ENCODE measurements at places on chromosomes 6 and 20.
A peak's percentile ranks its signal among the peaks of the same experiment; 100 is the strongest.

DNA sequence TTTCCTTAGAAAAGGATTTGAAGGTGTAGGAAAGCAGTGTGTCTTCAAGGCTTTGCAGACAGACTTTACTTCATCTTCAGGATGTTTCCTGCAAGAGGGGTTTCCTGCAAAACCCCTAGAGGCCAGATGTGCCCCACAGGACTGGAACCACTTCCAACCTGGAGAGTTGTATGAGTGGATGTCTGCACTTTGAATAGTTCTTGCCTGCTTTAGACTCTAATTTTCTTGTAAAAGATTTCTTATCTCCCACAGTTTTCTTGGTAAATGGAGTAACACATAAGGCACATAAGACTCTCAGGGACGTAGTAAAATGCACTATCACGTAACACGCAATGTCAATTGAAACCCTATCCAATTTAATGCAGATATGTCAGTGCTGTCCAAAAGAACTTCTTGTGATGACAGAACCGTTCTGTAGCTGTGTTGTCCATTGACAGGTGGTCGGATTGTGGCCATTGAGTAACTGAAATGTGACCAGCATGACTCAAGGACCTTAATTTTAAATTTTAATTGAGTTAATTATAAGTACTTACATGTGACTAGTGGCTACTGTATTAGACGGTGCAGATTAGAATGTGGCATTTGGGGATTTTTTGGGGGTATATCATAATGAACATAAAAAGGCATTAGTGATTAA is 118.7 kb downstream of the JARID2 start:
- no peak for DNase-seq

- DNase-seq: no peak
These were observed 15.6 kb downstream of the RMND1 start for GRCh38 chr6:151436300-151436699.

DNA sequence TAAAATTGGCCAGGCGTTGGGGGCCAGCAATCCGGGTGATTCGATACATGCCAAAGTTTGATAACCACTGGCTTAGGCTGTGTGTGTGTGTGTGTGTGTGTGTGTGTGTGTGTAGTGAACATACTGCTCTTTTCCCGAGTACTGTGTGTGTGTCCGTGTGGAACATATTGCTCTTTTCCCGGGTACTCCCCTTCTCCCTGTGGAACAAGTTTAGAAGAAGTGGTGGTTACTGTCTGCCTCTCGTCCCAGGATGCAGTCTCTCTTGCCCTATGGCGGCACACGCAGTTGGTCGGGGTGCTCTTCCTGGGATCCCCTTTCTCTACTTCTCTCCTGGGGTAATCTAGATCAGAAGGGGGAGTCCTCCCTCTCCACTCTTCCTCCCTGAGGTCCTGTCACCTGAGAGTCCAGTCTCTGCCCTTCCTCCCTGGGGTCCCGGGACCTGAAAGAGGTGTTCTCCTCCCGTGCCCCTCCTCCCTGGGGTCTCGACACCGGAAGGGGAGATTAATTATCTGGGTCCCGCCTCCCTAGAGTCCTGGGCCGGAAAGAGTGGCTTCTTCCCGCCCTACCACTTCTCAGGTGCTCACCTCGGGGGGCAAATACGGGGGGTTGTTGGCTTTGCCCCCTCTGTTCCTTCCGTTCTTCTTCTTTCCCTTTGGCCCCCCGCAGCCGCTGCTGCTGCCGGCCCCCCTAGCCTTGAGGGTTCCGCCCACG is 516 bp downstream of the GTPBP2 start:
- peak; percentile 56 for DNase-seq

DNA sequence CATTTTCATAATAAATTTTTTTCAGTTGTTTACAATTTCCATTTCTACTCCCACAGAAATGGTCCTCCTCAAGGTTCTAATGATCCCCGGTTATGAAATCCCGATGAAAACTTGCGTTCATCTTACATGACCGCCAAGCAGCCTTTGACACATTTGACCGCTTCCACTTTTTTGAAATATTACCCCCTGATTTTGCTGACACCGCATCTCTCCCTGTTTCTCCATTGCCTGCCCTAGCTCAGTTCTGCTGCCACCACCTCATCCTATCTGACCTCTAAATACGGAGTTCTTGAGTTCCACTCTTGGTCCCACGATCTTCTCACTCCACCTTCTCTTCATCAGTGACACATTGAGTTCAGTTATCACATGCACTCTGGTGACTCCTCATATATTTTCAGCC is 74.1 kb downstream of the SLC35B3 start:
- DNase-seq: no peak

DNA sequence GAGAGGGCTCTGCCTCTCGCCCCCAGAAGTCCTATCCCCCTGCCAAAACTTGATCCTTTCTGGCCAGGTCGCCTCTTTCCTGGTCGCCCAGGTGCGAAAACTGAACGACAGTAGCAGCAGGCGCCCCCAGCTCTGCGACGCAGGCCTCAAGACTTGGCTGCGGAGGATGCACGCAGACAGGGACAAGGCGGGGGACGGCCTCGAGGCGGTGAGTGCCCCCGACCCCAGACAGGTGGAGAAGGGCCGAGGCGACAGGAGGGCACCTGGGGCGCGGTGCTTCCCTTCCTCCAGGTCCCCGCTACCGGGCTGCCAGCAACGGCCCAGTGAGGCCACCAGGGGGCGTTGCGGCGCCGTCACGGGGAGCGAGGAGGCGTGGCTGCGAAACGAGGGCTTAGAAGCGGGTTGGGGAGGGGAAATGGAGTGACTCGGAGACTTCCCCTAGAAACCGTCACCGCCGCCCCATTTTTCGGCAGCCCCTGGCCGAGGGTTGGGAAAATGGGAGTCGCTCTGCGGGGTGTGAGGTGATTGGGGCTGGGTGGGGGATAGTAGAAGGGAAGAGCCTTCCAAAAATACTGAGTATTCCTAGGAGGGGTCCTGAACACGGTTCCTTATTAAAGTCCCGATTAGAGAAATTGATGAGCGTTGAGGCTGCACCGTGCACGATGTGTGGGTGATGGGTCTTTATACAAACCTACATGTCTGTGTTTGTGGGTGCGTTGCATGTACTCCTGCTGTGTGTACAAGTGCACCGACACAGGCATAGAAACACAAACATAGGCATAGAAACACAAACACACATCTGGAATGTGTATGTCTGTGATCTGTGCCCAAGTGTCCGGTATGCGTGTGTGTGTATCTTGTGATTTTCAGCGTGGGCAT is 44.6 kb downstream of the ARHGAP40 start:
- peak; percentile 55 for DNase-seq

GRCh38 chr20:32484225-32484957 is 100.7 kb downstream of the NOL4L start:
- DNase-seq: peak; percentile 17

GRCh38 chr20:57126481-57127092 is 139.9 kb downstream of the BMP7 start:
- DNase-seq: no peak

DNA sequence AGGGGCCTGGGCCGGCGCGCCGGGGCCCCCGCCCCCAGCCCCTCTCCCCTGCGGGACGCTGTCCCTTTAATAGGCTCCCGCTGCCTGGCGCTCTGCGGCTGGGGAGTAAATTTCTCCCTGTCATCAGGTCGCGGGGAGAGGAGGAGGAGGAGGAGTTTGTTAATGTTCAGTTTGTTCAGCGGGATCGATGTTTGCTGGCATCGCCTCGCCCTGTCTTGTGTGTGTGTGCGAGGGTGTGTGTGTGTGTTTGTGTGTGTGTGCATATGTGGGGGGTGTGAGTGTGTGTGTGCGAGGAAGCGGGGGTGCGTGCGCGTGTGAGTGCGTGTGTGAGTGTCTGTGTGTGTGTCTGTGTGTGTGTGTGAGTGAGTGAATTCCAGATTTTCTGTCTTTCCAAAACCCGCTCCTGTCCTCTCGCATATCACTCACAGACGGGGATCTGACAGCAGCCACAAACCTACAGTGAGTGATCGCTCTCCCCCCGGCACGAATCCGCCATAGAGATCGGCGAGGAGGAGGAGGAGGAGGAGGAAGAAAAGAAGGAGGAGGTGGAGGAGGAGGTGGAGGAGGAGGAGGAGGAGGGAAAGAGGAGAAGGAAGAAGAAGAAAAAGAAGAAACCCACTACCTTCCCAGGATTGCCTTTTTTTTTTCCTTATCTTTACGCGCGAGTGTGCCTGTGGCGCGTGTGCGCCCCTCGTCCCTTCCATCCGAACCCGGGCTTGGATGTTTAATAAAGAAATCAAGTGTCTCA is at the start of gene TSHZ2:
TSS of gene TSHZ2 (plus strand) at position 169 of the 748 bp plus-strand sequence. CDS start 936 bp downstream, outside the sequence.
- DNase-seq: peak; percentile 90

- DNase-seq: no peak
These were observed 689 bp upstream of the KCNB1 start for GRCh38 chr20:49483018-49483695.

GRCh38 chr6:87333591-87334181 is 4.6 kb upstream of the GJB7 start:
- DNase-seq: peak; percentile 27

DNA sequence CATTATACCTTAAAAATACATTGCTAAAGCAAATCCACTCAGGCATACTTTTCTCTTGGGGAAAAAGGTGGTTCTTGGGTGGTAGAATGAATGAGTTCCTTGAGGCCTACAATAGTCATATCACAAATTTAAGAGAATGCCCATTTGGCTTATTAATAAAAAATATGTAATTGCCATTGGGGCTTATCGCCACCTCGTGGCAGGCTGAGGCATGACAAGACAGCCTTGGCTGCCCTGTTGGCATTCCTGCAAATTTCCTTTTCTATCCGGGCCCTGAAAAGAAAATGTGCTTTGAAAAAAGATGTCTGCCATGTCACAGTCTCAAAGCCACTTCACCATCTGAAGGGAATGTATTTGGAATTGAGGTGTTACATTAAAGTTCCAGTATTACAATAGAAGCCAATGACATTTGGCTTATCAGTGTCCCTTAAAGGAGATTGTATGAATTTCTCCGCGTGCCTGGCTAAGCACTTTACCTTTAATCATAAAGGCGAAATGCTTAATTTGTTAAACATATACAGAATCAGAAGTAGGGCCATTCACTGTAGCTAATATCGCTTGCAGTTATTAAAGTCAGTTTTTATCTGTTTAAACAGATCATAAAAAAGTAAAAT is 188.3 kb upstream of the ZFP64 start:
- peak; percentile 22 for DNase-seq

All from fibroblast of skin of abdomen (primary cell).